Stimulated activated CD8-positive, alpha-beta memory T cell treated with anti-CD3 and anti-CD28 coated beads, Interleukin-4, amount 100 ng/mL, for 4 hours (primary cell): ENCODE measurements at places on chromosomes 12 and 14.

DNA sequence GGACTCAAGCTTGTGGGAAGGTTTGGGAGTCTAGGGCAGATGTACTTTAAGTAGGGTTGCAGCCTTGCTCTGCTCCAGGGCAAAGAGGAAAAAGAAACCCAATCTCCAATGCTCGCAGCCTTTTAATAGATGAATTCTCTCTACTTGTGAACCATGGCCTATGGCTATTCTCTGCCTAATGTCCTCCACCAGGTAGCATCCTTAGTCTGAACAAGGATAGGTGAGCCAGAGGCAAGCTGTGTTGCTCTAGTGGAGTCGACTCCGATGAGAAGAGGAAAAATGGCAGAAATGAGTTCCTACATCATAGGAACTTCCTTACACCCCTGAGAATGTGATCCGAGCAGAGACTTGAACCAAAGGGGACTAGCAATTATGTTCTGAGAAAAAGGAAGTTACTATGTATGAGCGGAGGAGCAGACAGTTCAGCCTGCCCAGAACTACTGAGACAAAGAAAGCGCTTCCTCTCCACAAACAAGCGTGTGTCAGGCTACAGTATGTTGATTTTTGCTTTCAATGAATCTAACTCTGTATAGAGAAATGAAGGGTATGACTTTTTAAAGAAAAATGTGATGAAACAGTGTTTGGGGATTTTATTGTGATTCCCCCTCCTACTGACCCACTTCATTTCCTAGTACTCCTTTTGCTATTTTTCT, 153.6 kb upstream of the ARID2 start:
- DNase-seq, result no peak

GRCh38 chr12:113524495-113524894, 52.8 kb upstream of the LHX5 start:
- DNase-seq, result no peak

DNA sequence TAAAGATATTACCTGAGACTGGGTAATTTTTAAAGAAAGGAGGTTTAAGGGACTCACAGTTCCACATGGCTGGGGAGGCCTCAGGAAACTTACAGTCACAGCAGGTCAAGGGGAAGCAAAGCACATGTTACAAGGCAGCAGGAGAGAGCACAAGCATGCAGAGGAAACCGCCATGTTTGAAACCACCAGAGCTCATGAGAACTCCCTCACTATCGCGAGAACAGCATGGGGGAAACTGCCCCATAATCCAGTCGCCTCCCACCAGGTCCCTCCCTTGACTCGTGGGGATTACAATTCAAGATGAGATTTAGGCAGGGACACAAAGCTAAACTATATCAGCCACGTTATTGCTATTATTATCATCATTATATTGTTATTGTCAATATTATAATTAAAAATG, 138.7 kb downstream of the RIMBP2 start:
- DNase-seq, result no peak

DNA sequence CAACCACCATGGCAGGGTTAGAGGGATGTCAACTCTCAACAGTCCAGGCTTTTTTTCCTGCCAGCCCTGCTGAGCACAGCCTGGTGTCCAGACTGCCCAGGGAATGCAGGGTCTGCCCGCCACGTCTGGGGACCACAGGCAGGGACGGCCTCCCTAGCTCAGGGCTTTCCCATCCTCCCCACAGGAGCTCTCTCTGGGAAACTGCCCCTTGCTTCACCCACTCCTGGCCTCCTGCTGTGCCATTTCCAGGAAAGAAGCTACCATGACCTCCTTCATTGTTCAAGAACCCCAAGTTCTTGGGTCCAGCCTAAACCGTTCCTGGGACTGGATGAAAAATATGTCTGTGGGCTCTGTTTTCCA, 4.8 kb downstream of the SCNN1A start:
- DNase-seq, result no peak

GRCh38 chr12:120367233-120367923, 1.6 kb downstream of the MSI1 start:
- DNase-seq, result no peak

DNA sequence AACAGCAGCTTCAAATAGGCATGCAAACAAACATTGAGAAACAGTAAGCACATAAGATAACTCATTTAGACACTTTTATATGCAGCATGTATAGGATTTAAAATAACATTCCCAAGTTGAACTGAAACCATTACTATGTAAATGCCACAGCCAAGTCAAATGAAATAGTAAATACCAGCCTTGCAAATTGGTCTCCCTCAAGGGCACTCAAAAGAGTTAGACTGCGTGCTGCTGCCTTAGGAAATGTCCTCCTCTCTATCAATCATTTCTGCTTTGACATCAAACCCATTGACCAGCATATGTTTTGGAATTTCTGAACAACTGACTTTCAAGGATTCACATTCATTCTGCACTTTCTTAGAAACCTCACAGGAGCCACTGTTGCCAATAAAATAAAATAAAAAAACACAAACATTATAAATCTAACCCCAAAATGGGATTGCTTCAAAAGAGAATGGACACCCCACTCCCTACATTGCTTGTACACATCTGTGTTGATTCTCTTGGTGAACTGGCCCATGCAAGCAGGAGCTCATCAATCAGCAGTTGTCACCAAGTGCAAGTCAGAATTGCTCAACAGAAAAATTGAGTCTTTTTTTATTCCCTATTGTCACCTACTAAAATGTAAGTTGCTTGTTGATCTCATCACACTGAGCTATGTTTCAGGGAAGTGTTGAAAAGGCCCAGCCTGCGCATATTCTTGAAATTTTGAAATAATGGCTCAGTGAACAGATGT, 256.2 kb downstream of the DAD1 start:
- DNase-seq, result no peak

- no peak for DNase-seq
Observed at GRCh38 chr12:62248873-62249272, 11.3 kb upstream of the USP15 start.

GRCh38 chr12:50246873-50247612, 36.3 kb downstream of the LIMA1 start:
- DNase-seq, result no peak

GRCh38 chr12:111349101-111349747, 19.7 kb downstream of the PHETA1 start:
- DNase-seq, result no peak

DNA sequence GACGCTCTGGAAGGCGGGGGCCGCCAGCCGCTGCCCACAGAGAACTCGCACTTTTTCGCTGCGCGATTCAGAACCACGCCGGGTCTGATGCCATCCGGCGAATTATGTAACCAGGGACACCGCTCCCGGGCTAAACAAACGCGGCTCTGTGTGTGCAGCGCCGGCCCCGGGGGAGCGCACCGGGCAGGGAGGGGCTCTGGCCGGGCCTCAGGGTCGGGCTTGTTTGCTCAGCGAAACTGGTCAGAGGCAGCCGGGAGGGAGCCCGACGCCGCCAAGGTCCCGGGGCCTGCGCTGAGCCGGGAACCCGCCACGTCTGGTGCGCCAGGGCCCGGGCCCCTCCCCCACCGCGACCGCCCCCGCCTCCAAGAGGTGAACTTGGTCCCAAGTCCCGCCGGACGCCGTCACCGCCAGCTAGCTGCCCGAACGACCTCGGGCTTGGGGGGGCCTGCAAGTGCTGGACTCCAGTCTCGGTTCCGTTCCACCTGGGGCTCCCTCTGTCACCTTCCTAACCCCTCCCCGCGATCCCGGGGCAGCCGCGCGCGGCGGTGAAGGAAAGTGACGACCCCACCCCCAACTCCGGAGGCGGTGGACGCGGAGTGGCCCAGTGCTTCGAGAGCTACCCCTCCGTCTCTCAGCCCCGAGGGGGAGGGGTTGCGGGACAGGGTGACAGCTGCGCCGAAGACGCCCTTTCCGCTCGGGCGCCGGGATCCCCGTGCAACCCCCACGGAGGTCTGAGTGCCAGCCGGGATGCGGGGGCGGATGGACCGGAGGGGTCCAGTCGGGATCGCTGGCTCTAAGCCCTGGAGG, 848 bp downstream of the CTDSP2 start:
- DNase-seq, result no peak

DNA sequence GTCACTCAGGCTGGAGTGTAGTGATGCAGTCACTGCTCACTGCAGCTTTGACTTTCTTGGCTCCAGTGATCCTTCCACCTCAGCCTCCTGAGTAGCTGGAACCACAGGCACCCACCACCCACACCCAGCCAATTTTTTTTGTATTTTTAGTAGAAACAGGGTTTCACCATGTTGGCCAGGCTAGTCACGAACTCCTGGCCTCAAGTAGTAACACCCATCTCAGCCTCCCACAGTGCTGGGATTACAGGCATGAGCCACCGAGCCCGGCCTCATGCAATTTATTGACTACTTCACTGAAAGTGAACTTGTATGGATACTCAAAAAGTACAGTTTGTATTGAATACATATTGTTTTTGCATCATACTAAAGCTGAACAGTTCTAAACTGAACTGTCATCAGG, 9.1 kb downstream of the PSEN1 start:
- no peak for DNase-seq

DNA sequence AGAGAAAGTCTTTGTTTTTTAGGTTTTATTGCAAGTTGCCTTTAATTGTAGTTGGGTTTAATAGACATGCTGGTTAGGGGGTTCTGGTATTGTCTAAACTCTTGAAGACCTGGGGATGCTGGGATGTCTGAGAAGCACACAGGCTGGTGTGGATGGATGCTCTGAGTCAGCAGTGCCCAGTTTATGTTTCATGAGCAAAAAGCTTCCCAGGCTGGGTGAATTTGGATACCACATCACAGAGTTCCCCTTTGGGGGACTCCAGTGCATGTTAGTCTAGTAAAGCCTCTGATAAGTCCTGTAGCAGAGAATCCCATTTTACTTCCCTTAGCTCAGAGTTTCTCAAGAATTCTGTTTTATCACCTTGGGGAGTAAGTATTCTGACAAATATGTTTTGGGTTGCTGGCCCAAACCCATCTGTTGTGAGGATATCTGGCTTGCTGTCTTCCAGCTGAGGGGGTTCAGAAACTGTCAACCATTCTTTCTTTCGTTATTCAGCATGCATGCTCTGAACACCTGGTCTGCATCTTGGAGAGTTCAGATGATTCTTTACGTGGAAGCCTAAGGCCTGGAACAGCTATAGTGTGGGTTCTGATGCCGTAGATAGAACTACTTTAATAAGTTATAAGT, 509.1 kb downstream of the VRK1 start:
- DNase-seq, result no peak

GRCh38 chr12:28173440-28173839, 16.8 kb upstream of the CCDC91 start:
- DNase-seq, result no peak

DNA sequence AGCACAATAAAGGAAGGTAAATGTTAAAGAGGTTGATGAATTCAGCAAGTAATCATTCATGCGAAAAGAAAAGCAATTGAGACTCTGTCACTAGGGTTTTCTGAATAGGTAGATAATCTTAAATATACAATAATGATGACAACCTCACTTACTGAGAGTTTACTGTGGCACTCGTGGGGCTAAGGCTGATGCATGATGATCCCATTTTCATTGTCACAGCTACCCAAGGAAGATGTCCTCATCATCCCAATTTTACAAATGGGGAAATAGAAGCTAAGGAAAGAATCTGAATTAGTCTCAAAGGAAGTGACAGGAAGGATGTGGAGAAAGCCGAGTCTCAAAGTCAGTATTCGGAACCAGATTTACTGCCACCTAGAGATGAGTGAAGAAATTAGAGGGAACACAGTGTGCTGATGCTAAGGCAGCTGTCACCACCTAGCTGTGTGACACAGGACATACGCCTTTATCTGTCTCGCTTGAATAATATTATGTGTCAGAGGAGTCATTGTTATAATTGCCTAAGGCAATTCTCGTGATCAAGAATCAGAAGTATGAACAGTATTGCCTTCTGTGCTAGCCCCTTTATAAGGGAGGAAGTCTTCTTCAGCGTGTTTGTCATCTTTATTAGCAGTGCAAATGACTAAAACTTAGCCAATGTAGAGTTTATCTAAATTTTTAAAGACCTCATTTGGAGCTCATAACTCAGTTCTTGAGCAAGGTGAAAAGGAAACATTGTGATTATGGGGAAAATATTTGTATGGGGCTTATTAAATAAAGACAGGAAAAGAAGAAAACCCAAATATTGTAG, 63.2 kb downstream of the ERGIC2 start:
- DNase-seq, result no peak

- DNase-seq, result no peak
Observed at GRCh38 chr14:89866458-89866857, 88.1 kb downstream of the EFCAB11 start.

DNA sequence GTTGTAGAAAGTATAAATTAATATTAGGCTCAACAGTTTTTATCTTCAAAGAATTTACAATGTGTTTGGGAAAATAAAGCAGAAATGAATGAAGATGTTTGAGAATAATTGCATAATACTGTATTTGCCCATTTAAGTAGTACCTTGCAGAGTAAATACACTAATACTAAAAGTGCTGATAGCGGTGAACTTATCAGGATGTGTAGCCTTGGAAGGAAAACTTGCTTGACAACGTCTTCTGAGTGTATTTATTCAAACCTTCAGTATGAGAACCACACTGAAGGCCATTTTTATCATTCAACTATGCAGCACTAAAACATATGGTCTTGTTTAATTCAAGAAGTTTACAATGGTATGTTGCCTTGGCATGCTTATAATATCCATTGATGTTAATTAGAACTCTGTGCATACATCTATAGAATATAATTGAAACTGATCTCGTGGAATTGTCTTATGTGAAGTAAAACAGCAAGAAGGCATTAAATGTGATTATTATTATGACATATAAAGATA, 41.3 kb downstream of the MSRB3 start:
- no peak for DNase-seq

DNA sequence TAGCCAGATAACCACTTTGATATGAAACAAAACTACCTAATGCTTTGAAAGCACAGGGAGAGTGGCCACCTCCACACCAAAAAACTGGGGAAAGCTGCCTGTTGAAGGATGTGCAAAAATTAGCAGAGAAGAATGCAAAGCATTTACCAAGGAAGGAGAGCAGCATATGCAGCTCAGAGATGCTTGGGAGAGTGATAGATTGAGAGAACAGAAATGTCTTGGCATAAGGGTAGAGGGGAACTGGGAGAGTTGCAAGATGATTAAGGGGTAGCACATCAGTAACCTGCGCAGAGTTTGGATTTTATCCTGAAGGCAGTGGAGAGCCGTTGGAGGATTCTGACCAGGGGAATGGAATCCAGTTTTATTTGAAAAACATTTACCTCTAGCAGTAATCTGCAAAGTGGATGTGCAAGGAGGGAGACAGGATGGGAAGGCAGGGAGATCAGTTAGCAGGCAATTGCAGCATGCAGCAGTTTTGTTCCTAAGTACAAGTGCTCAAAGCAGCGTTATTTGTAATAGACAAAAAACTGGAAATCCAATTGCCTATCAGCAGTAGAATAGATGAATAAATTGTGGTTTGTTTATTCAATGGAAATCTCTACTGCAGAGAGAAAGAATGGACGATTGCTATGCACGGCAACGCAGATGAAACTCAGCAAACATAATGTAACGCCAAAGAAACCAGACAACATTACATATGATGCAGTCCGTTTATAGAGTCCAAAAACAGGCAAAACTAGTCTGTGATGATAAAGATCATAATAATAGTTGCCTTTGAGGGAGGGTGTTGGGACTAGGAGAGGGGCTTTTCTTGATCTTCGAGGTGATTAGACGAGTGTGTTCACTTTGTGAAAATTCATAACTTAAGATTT, 81.5 kb downstream of the BHLHE41 start:
- DNase-seq, result no peak
